Right kidney (tissue), 9 donors: ENCODE measurements at places on chromosomes 4 and X.
A peak's percentile ranks its signal among the peaks of the same experiment; 100 is the strongest.

DNA sequence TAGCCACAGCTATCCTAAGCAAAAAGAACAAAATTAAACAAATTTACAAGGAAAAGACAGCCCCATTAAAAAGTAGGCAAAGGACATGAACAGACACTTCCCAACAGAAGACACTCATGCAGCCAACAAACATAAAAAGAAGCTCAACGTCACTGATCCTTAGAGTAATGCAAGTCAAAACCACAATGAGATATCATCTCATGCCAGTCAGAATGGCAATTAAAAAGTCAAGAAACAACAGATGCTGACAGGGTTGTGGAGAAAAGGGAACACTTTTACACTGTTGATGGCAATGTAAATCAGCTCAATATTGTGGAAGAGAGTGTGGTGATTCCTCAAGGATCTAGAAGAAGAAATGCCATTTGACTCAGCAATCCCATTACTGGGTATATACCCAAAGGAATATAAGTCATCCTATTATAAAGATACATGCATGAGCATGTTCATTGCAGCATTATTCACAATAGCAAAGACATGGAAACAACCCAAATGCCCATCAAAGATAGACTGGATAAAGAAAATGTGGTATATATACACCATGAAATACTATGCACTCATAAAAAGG lies 163.0 kb upstream of the TET2 start:
- no peak for DNase-seq

GRCh38 chr4:47829438-47829837 lies 8.4 kb downstream of the CORIN start:
- no peak for DNase-seq

- DNase-seq, result peak; percentile 27
These were observed 147.7 kb downstream of the CPEB2 start for GRCh38 chr4:15149839-15150592.

DNA sequence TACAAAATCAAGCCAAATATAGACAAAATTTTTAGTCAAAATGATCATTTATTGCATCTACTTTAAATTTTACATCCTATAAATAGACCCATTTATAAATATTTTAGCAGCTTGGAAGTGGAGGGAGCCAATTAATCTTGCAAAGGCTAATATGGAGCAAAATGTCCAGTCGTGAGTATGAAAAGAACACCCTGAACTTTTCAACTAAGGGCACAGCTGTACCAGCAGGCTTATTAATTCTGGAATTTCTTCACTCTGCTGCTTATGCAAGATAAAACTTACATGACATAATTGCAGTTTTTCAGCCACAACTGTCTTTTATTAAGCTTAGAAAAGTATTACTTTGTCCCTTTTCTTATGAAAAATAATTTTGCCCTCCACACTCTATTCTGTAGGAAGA lies 22.9 kb upstream of the USP53 start:
- no peak for DNase-seq

- no peak for DNase-seq
These were observed 31.2 kb downstream of the USP46 start for GRCh38 chr4:52627876-52628275.

- DNase-seq, result no peak
These were observed 91.5 kb downstream of the HPRT1 start for GRCh38 chrX:134551376-134552048.

DNA sequence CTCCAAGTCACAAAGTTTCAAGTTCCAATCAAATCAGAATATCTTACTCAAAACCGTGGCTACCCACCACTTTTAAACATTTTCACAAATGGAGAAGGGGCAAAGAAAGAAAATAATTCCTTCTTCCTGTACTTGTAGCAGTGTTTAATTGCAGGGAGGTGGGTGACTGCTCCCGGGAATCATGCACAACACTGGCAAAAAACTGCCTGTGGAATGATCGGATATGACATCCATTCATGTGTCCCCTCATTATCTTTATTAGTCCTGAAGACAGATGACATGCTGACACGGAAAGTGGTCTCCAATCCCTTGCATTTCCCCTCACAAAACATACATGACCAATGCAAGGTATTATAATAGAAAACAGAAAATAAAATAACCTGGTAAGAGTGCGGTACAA lies 2.0 kb downstream of the TSPAN5 start:
- no peak for DNase-seq
